ENCODE measurements at places on chromosomes 1 and 21. TPM values are rescaled to one million over a fixed set of nuclear protein-coding genes. Genes with fewer than 3 reads are reported as not detected.

GRCh38 chr1:2468041-2468472 is 8.0 kb upstream of the PLCH2 start:
- peak; percentile 68 for DNase-seq

- no peak for DNase-seq
These were observed 215.8 kb upstream of the ZRANB2 start for GRCh38 chr1:71296551-71297134.

GRCh38 chr1:72481420-72481970 is 199.2 kb upstream of the NEGR1 start:
- no peak for DNase-seq

DNA sequence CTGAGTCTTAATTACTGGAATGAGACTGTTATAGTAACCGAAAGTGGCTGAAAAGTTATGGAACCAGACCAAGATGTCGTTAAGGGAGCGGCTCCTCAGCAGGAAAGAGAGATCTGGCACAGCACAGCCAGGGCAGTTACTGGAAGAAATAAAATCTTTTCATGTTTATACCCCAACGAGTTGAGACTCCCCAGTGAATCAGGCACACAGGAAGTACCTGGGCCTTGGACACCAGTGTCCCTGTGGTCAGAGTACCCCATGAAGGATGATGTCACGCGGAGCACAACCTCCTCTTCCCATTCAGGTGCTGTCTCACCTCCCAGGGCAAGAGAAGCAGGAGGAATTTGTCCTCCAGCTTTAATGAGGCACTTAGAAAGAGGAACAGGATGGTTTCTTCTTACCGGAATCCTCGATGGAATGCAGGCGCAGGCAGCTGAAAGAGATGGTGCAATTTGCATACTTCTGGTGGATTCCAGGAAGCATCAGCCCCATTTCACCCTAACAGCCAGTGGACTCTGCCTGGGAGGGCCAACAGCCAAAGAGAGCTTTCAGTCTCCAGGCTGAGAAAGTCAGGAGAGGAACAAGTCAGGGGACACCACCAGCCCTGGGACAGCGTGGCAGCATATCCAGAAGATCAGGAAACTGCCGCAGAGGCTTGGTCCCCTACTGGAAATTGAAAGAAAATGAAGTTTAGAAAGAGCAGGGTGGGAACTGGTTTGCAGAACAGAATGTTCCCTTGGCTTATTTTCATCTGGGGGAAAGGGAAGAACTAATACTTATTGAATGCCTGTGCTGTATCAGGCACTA is 35.9 kb upstream of the CTTNBP2NL start:
- DNase-seq = peak; percentile 24

DNA sequence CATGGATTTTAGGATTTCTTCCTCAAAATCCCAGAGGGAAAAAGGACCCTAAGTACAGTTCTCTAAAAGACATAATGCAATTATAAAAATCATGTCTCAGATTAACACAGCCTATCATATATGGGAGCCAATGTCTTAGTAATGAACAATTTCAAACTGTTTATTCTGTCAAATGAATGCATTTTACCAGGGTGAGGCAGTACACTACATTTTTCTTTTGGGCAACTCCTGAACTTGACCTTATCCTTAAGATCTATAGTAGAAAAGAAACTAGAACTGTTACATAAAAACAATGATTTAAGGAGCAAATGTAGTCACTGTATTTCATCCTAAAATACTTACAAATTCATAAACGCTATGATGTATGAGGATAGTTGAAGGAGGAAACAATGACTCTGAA is 226.3 kb upstream of the B3GALT2 start:
- DNase-seq = no peak

DNA sequence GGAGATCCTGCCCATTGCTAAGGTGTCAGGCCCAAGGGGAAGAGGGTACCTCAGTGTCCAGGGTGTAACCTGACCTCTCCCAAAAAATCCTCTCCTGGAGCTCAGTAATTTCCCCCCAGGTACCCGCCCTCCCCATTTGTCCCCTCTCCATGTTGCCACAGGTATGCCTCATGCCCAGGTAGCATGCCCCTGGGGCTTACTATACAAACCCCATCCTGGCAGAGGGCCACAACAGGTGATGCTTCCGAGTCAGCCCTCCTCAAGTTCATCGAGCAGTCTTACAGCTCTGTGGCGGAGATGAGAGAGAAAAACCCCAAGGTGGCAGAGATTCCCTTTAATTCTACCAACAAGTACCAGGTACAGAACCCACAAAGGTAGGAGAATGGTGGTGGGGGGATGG is 15.7 kb downstream of the ATP1A4 start:
- no peak for DNase-seq

GRCh38 chr1:204885790-204886189 is 15.1 kb downstream of the NFASC start:
- no peak for DNase-seq

DNA sequence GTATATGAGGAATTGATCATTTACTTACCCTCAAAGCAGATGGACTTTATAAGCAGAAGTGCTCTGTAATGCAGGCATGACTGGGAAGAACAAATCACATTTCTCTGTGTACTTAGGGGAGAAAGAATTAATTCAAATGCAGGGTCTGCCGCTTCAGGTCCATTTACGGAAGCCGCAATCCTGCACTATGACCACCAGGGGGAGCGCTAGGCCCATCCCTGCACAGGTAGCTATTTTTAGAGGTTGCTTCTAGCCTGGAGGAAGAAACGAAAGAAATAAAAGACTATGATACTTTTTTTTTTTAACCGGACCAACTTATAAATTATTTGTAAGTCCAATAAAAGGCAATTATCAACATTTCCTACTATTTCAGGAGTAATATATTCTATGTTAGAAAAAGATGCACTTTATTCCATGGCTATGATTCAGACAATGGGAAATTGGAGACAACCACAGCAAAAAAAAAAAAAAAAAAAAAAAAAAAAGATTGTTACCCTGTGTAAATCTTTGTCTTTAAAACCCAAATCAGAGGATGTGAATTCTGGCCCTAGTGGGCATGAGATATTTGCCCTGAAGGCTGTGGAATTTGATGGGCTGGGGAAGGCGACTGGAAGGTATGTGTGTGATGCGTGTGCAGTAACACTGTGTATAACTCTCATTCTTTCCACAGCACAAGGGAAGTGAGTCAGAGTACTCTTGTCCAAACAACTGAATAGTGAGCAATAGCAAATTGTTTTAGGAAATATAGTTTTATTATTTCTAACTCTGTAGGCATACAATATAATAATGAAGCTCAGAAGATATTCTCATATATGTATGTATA is 12.9 kb upstream of the FYB2 start:
- DNase-seq = peak; percentile 76

GRCh38 chr21:34846601-34847112 is 177.9 kb downstream of the CLIC6 start:
- DNase-seq = peak; percentile 86

GRCh38 chr1:88463401-88463985 is 220.6 kb upstream of the PKN2 start:
- DNase-seq = no peak

- DNase-seq = peak; percentile 98
These were observed 2.8 kb upstream of the ZC3H12A start for GRCh38 chr1:37471345-37472231.

DNA sequence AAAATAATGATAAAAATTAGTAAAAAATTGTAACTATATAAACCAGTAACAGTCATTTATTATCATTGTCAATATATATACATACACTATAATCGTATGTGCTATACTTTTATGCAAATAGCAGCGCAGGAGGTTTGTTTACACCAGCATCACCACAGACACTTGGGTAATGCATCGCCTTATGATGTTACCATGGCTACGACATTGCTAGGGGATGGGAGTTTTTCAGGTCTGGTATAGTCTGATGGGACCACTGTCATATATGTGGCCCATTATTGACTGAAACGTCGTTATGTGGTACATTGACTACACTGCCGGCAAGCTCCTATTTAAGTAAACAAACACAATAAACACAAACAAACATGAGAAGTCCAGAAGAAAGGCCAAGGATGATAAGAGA is 45.6 kb downstream of the KCNK1 start:
- DNase-seq = no peak

GRCh38 chr1:147297438-147297837 is 55.0 kb downstream of the CHD1L start:
- DNase-seq = no peak

- no peak for DNase-seq
These were observed 314.7 kb downstream of the KCNH1 start for GRCh38 chr1:210819266-210819665.

DNA sequence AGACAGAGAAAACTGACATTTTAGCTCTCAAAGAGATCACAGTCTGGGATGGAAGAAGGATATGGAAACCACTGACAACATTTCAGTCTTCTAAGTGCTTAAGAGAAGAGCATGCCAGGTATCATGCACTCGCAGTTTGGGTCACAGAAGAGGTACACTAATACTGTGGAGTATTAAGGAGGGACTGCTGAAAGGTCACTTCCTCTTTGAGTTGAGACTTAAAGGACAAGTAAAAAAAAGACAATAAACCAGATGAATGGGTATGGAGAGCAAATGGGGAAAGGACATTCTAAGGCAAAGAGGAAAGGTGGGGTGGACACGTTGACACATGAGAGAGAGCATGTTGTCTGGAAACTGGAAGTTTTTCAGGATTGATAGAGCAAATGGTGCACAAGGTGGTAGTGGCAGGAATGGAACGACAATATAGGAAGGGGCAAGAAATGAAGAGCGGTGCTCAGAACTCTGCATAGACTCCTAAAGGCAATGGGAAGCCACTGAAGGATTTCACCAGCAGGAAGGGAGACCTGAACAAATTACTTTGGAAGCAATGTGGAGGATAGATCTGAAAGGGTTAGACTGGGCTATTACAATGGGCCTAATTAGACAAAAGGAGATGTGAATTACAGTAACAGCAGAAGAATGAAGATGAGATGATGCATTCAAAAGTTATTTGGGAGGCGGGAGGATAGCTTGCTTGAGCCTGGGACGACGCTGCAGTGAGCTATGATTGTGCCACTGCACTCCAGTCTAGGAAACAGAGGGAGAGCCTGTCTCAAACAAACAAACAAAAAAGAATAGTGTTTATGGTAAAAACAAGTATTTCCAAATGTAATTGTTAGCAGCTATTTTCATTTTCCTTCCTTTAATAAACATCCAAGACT is 11.1 kb downstream of the DIPK1A start:
- peak; percentile 81 for DNase-seq

DNA sequence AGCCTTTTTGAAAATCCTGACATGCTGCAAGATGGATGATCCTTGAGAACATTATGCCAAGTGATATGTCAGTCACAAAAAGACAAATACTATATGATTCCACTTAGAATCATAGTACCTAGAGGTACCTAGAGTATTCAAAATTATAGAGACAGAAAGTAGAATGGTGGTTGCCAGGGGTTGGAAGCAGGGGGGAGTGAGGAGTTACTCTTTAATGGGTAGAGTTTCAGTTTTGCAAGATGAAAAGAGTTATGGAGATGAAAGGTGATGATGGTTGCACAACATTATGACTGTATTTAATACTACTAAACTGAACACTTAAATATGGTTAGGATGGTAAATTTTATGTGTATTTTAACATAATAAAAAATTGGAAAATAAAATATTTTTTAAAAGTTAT is 37.9 kb upstream of the PODN start:
- no peak for DNase-seq

- peak; percentile 81 for DNase-seq
These were observed 705 bp downstream of the UROD start for GRCh38 chr1:45012639-45013278.

DNA sequence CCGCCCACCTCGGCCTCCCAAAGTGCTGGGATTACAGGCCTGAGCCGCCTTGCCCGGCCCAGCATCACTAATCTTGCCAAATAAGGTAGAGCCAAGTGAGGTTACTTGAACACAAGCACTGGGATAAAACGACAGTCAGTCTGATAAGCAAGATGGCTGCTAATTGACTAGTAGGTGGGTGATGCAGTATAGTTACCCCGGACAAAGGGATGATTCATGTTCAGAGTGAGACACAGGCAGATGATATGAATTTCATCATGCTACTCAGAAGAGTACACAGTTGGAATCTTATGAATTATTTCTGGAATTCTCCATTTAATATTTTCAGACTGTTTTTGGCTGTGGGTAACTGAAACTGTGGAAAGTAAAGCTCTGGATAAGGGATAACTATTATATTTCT is 178.4 kb downstream of the USP25 start:
- DNase-seq = peak; percentile 14

DNA sequence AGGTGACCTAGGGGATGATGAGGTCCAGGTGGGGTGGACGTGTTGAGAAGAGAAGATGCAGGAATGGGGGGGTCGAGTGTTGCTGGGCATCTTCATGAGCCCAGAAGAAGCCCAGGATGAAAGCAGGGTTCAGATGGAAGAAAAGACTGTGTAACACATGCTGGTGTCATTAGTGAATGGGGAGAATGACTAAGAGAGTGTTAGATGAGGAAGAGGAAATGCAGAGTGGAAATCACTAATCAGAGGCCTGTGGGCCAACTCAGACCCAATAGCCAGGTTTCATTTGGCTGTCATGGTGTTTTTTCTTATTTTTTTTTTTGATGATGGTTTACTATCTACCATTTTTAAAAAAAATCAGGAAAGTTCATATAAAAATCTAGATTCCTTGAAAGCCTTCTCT is 180.8 kb upstream of the CAMK1G start:
- no peak for DNase-seq

GRCh38 chr1:197567442-197567841 is 207.8 kb downstream of the DENND1B start:
- DNase-seq = no peak

- no peak for DNase-seq
These were observed 24.1 kb upstream of the A3GALT2 start for GRCh38 chr1:33344896-33345560.

DNA sequence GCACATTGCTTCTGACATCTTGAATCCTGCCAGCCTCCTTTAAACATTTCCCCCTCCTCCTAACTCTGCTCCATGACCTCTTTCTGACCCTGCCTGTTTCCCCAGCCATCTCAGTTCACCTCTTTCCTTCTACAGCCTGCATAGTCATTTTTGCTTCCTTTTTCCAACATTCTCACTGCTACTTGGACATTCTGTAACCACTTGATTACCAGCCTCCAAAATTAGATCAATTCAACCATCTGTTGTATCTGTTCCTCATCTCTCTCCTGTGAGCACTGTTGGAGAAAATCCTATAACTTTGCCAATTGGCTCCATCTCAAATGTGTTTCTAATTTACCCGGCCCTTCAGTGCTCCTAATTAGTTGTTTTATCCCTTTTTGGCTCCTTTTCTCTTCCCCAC is 27.5 kb upstream of the GPR88 start:
- no peak for DNase-seq

DNA sequence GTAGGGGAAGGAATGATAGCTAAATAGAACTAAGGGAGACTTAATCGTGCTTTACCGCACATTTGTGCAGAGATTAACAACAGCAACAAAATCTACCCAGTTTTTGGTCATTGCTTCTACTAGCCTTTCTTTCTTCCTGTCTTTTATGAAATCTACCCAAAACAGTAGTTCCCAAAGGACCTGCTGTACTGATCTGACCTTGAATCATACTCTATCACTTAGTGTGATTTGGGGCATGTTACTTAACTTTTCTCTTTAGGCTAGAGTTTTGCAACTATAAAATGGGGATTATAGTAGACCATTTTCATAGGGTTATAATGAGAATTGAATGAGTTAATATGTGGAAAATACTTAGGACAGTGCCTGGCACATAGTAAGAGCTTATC is 30.5 kb upstream of the MACF1 start:
- no peak for DNase-seq

Gene SHE
- total RNA-seq = 0.11 TPM

Gene SAMD13
- total RNA-seq = 1.9 TPM

Gene CYP4A22
- not detected for total RNA-seq

Gene OR2T2
- total RNA-seq = not detected

Gene CA14
- not detected for total RNA-seq

Gene CYP4A11
- total RNA-seq = not detected

Gene C8B
- not detected for total RNA-seq

Gene XCL1
- total RNA-seq = not detected

Gene LDLRAD1
- not detected for total RNA-seq

Gene S1PR1
- total RNA-seq = 0.63 TPM

Gene MIB2
- total RNA-seq = 31.3 TPM

Gene C2CD2
- total RNA-seq = 35.4 TPM

Measured in Daoy (cell line).